ENCODE measurements at places on chromosomes 2 and 18. TPM values are rescaled to one million over a fixed set of nuclear protein-coding genes. Genes with fewer than 3 reads are reported as not detected.

GRCh38 chr2:195055996-195056395 lies 601.0 kb upstream of the SLC39A10 start:
- DNase-seq: no peak

GRCh38 chr2:235847576-235847975 lies 320.6 kb downstream of the GBX2 start:
- DNase-seq: no peak

DNA sequence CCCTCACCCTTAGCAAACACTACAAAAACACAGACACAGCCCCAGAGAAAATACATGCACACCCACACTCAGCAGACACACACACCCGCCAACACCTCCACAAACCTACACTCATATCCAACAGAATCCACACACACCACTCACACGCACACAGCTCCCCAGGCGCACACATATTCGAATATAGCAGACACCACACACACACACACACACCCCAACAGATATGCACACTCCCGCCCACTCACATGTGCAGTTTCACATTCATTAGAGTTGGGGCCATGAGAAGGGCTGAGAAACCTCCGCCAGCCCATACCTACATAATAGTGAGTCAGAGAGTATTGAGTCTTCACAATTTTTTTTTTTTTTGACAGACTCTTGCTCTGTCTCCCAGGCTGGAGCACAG lies 29.4 kb upstream of the NOTO start:
- DNase-seq: no peak

GRCh38 chr2:9205963-9206948 lies at the start of gene ASAP2:
Gene ASAP2 (plus strand): TSS chr2:9206812. CDS start chr2:9207105, 293 bp downstream.
- peak; percentile 74 for DNase-seq

The GTF2A1L gene
- 0.56 TPM for polyA plus RNA-seq

The FAM161A gene
- 9.2 TPM for polyA plus RNA-seq
